Renal cortex interstitium (tissue), 15 donors: ENCODE measurements at places on chromosomes 12 and 14.

DNA sequence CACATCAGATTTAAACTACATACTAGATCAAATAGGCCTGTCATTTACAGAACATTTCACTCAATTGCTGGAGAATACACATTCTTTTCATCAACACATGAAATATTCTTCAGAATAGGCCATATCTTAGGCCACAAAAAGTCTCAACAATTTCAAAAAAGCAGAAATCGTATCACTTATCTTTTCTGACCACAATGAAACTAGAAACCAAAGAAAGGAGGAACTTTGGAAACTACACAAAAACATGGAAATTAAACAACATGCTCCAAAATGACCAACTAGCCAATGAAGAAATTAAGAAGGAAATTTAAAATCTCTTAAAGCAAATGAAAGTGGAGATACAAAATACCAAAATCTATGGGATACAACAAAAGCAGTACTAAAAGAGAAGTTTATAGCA is 35.1 kb downstream of the PARP11 start:
- no peak for DNase-seq

DNA sequence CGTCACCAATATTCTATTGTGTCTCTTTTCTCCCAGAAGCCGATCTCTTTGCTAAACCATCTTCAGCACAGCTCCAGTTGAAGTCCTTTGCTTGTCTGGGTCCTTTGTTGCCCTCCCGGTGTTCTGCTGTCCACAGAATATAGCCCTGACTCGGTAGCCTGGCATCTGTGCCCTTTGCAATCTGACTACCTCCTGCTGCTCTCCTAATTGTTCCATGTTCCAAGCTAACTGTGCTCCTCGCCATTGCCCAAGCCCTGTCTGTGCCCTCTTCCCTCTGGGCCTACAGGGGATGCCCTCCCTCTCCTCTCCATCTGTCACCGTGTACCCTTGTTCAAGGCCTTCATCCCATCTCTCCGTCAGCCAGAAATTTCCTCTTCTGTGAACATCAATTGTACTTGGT is 306.3 kb downstream of the APAF1 start:
- DNase-seq = no peak

DNA sequence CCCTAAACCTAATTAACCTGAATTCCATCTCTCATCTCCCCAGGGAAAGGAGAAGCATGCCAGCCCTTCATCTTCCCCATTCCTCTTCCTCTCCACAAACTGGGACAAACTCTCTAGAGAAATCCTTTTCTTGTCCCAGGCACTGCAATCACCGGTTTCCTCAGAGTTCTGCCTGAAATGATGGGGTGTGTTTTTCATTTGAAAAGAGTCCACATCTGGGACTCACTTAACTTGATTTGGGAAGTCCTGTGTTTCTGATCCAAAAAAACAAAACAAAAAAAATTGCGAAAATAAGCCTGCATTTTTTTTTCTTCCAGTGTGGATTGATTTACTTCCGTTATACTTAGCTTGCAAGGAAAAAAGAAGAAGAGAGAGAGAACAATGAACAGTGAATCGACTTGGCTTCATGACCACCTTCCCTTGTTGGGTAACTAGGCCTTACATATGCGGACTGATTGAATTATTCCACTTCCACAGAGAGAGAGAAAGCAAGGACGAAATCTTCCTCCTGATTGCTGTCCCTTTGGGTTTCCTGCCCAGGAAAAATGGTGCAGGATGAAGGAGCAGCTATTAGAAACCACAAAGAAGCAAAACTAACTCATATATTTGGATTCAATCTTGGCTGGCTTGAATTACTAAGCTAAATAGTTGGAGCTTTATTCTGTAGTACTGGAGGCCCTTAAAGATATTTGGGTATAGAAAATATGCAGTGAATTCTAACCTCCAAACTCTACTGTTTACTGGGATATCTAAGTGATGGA is 506.2 kb upstream of the TBX3 start:
- no peak for DNase-seq

DNA sequence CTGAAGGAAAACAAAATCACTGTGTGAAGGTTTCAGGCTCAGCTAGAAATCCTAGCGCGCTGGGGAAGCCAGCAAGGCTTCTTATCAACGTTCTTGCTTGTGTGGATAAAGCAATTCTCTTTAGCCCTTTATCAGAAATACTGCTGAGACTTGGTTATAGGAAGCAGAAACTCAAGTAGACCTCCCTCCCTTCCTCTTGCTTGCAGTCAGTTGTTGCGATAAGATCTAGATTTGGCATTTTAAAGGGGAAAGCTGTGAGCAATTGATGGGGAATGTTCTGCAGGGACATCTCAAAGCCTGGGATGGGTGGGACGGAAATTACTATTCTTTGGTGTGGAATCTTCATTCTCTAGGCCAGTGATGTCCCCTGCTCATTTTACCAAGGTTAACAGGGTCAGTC is 76.4 kb upstream of the ANO4 start:
- no peak for DNase-seq

- no peak for DNase-seq
These were observed 9.8 kb downstream of the BCL11B start for GRCh38 chr14:99261912-99262787.

GRCh38 chr12:26666286-26666685 is 166.7 kb downstream of the ITPR2 start:
- DNase-seq = no peak

DNA sequence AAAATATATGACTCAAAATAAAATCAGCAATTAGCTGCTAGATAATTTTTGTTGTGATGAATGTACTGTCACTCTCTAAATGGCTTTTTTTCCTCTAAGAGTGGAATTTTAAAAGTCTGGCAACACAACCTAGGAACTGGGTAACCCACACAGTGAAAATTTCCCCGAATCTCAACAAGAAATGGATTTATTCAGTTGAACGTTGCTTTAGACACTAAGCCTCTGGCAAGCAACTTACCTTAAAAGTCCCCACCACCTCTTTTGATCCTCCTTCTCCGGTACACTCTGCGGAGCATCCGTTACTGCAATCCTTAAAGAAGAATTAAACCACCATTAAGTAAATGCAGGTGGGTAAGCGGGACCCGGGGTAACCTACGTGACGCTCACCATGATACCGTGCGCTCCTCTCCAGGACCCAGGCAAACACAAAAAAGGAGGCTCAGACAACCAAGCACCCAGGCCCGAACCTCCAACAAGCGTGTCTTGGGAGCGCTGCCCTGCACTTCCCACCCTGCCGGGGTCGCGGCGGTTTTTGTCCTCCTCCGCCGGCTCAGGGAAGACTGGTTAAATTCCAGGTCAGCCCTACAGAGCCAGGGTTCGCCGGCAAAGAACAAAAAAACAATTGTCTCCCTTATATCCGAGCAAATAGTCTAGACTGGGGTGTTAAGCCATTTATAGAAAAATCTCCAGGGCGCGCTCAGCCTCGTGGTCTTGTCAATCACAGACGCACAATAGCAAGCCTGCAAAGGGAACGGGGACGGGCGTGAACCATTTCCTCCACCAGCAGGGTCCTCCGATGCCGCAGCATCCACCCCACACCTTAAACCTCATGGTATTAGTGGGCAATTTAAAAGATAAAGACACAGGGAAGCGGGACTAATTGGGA is 47.1 kb downstream of the BCAT1 start:
- no peak for DNase-seq

DNA sequence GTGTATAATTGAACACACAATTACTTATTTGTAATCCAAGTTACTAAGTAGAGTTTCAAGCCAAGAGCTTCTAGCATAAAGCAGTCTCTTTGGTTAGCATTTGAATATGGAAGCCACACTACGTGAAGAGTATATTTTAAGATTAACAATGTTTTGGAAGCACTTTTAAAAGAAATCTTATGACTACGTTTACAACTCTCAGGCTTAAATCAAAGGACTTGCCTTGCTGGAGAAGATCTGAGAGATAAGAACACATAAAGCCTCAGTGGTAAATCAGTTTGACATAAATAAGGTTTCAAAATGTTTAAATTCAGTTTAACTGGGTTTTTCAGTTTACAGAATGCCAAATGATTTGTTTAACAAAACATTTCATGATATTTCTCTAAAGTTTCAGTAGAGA is 161.9 kb upstream of the PDE3A start:
- no peak for DNase-seq

- no peak for DNase-seq
These were observed 259.7 kb upstream of the TMEM132C start for GRCh38 chr12:128007250-128007649.

DNA sequence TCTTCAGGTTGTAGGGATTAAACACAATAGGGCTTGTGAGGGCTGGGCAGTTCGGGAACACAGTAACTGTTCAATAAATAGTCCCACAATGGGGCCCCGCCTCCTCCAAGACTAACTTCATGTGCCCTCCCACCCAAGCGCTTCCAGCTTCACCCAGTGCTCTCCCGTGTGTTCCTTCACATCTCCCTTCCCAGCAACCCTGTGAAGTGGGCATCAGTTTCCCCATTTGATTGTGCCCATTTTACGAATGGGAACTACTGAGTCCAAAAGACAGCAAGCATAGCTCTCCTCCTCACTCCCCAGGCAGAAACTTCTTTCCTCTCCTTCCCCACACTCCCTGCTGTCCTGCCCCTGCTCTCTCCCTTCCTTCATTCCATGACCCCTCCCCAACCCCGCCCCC is 6.2 kb upstream of the TRPV4 start:
- no peak for DNase-seq

- no peak for DNase-seq
These were observed 28.8 kb downstream of the MAP3K9 start for GRCh38 chr14:70780396-70781075.

GRCh38 chr12:129312048-129312447 is 458.8 kb downstream of the GLT1D1 start:
- no peak for DNase-seq

GRCh38 chr14:42734041-42734440 is 1127.4 kb downstream of the LRFN5 start:
- DNase-seq = no peak

DNA sequence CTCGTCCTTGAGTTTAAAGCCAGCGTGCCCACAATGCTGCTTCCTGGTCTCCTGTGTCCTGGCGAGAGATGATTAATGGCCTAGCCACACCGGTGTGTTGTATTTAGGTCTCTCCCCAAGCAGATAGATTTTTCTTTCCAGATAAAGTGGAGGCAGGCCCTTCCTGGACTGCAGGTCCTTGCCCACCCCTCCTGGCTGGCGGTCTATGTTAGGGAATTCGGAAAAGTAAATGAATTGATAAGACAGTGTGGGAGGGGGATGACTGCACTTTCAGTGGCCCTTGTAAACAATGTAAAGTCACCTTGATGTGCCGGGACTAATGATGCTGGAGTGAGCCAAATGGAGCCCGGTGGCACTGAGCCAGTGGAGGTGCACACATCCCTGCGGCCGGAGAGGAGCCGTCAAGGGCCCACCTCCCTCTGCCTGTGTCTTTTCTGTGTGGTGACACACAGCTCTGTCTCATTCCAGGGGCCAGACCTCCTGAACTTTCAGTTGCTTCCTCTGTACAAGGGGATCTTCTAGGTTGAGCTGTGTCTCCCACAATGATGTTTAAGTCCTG is 70.6 kb upstream of the ESRRB start:
- no peak for DNase-seq

- no peak for DNase-seq
These were observed 15.7 kb downstream of the MDM2 start for GRCh38 chr12:68823696-68824095.
